Stimulated activated CD8-positive, alpha-beta memory T cell treated with anti-CD3 and anti-CD28 coated beads, Interleukin-7, amount 100 ng/mL, for 1 hour (primary cell): ENCODE measurements at places on chromosomes 11 and 22.
A peak's percentile ranks its signal among the peaks of the same experiment; 100 is the strongest.

- DNase-seq = no peak
Observed at GRCh38 chr22:42977569-42977968, 37.4 kb downstream of the PACSIN2 start.

DNA sequence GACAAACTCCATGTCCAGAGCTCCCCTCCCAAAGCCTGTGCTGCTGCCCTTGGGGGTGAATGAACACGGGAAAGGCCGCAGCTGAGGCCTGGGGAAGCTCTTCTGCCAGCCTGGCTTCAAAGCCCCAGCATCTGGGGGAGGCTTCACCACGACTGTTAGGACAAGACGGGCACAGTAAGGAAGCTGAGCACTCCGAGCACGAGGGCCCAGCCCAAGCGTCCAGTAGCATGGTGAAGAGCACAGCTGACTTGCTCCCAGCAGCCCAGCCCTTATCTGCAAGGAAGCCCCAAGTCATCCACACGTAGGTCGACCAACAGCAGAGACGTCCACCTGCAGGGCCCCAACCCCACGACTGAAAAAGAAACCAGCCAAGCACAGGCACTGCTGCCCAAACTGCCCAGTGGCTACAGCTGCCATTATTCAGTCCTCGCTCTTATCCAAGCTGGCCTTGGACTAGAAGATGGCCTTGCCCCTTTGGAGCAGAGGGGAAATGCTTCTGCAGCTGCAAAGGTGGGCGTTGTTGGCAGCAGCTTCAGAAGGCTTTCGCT is 62.5 kb downstream of the SHANK2 start:
- no peak for DNase-seq

- no peak for DNase-seq
Observed at GRCh38 chr11:70323806-70324205, 53.3 kb downstream of the PPFIA1 start.

DNA sequence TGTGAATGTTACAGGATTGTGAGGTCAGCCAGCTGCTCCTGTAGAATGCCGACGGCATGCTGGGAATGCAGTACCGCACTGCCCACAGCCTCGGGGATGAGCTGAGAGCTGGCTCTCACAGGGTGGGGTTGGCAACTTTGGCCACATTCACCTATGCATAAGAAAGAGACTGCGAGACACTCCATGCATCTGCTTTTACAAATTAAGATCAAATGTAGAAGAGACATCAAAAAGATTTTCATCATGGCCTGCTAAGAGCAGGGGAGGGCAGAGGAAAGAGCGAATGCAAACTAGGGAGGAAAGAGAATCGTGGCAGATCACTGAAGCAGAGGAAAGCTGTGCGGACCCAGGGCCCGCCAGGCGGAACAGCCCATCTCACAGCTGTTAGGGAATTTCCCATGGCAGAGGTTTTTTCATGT is 49.8 kb upstream of the SPATA19 start:
- no peak for DNase-seq

DNA sequence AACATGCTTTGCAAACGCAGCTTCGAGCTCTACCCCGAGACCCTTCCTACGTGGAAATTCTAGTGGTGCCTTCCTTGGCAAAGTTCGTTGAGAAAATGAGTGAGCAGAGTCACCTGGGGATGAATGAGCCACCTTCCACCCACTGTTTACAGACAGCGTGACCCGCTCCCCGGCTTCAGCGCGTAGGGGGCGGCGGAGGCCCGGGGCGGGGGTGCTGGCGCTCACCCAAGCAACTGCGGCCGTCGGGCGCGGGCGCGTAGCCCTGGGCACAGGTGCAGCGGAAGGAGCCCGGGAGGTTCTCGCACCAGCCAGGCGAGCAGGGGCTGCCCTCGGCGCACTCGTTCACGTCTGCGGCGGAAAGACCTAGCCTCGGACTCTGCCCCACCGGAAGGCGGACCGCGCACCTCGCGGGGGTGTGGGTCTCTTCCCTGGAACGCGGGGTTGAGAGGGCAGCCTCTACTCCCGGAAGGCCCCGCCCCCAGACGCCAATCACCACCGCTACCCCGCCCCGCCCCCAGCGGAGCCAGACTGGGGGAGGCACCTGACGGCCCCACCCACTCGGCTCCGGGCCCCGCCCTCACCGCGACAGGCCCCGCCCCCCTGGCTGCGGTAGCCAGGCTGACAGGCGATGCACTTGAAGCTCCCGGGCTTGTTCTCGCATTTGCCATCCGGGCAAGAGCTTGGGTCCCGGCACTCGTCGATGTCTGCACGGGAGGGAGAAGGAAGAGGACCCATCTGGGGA is 11.8 kb downstream of the LTBP3 start:
- DNase-seq = peak; percentile 99

GRCh38 chr11:67441731-67442351 is 1.4 kb downstream of the CORO1B start:
- DNase-seq = no peak

GRCh38 chr11:74755395-74755995 is 6.8 kb downstream of the RNF169 start:
- DNase-seq = no peak

GRCh38 chr22:38798496-38798895 is 4.6 kb upstream of the DNAL4 start:
- DNase-seq = no peak

DNA sequence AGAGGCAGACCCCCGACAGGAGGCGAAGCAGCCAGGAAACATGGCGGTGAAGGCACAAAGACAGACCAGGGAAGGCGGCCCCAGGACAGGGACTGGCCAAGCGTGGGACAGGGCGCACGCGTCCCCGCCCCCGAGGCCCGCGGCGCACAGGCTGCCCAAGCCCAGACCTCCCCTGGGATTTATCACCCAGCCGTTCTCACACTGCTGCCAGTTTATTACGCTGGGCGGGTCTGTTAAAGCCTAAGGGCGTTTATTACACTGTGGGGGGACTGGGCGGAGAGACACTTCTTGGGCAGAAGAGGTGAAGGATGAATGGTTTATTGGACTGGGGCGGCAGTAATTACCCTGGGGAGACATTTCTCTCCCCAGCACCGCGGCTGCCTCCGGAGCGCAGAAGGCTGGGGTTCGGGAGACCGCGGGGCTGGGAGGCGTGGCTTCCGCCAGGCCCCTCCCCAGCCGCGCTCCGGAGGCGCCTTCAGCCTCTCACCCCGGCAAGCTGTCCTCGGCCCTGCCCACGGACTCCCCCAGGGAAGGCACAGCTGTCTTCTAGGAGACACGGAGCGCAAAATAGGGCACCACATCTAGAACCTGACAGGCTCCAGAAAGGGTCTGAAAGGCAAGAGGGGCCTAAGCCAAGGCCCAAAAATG is 47.1 kb downstream of the SLC22A12 start:
- DNase-seq = no peak

DNA sequence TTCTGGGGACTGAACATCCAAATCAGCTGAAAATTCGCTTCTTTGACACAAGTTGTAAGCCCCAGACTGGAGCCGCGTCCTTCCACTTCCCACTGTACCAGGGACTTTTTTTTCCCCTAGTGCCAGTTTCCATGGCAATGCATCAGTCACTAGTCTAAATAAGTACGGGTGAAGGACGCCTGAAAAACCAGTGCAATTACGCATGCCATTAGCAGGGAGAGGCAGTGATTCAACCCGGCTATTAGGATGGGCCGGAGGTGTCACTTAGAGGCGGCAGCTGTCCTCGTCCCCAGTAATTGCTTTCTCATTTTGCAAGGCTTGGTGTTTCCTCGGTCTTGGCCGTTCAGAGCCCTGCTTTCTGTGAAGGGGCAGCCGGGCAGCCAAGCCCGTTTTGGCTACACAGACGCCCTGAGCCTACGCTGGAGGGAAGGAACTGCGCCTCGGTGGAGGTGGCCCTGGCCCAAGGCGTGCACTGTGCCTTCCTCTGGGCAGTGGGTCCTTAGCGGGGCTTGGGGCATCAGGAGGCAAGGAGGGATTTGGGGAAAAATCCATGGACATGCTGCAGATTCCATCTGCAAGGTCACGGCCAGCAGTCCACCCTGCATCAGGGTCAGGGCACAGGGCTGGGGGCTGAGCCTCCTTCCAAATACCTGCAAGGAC is 319.7 kb downstream of the CTTN start:
- DNase-seq = no peak
